ENCODE measurements at places on chromosomes 11 and 22.

- no peak for DNase-seq
These were observed 15.7 kb upstream of the IL10RA start for GRCh38 chr11:117970400-117971024.

DNA sequence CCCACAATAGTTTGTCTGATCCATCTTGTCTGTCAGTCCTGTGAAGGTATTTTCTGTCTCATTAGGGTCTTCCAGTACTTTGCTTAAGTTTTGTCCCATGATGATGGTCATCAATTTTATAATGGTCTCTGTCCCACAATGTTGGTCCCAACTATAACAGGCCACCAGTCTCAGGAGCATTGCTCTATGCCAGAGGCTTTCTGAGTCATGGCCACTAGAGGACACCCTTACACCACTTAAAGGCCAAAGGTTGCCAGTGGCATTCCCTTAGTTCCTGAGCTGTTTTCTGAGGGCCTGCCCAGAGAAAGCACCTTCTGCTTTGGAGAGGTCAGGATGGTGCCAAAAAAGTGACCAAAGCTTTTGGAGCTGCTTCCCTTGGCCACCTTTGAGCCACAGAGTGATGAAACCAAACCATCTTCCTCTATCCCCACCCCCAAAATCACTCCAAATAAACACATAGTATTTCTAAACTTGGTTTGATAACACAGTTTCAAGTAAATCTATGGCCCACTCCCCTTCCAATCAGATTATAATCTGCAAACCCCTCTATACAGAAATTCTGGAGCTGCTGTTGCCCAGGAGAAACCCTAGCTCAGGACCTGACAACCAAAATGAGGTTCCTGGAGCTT lies 19.3 kb downstream of the EIF3F start:
- DNase-seq: peak; percentile 67

DNA sequence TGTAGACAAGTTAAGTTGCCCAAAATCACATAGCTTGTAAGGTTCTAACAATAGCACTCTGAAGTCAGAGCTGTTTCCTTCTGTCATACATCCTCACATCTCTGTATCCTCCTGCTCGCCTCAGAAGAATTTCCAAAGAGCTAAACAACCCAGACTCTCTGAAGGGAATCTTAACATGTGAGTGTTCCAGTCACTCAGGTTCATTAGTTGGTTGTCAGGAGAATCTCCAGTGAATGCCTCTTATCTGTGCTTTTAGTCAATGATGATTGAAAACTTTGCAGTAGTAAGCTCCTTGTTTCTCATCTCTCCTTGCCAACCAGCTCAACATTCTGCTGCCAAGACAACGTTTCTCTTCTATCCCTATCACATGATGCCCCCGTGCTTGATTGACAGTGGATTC lies 195.5 kb downstream of the C11orf91 start:
- DNase-seq: no peak

- DNase-seq: peak; percentile 15
These were observed 126.7 kb upstream of the MTMR2 start for GRCh38 chr11:96050435-96051182.

DNA sequence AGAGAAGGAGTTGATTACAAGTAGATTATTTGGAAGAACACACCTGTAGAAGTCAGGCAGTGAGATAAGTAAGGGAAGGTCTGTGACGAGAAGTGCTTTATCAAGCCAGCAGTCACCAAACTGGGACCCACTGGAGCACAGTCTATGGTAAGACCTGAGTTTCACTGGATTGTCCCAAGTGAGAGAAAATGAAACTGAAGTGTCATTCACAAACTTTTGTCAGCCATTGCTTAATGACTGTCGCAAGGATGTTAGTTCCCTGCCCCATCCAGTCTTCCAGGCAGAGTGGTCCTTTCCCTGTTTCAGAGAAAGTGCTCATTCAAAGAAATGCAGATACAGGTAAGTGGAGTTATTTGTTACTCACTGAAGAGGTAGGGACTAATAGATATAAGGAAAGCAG lies 728.0 kb upstream of the TENM4 start:
- DNase-seq: no peak

GRCh38 chr11:624705-625635 lies at the start of gene CDHR5:
TSS of gene CDHR5 (minus strand) at chr11:624955. CDS start at chr11:624902, 53 bp downstream.
- no peak for DNase-seq

GRCh38 chr22:17960695-17961445 lies 63.5 kb downstream of the MICAL3 start:
- no peak for DNase-seq

All from dermis microvascular lymphatic vessel endothelial cell (primary cell).